ENCODE measurements at places on chromosomes 1 and 21.

DNA sequence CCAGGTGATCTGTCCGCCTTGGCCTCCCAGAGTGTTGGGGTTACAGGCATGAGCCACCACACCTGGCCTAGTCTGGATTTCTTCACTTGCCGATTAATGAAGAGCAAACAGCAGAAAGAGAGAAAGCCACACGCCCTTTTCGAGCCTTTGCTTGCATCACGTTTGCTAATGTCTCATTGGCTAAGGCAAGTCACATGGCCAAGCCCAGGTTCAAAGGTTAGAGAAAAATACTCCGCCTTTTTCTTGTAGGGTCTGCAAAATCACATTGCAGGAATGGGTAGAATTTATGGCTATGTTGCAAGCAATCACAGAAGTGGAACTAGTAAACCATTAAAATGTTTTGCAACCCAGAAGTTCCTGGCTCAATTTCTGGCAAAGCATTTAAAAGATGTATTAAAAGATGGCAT is 26.8 kb upstream of the BACH1 start:
- no peak for DNase-seq

DNA sequence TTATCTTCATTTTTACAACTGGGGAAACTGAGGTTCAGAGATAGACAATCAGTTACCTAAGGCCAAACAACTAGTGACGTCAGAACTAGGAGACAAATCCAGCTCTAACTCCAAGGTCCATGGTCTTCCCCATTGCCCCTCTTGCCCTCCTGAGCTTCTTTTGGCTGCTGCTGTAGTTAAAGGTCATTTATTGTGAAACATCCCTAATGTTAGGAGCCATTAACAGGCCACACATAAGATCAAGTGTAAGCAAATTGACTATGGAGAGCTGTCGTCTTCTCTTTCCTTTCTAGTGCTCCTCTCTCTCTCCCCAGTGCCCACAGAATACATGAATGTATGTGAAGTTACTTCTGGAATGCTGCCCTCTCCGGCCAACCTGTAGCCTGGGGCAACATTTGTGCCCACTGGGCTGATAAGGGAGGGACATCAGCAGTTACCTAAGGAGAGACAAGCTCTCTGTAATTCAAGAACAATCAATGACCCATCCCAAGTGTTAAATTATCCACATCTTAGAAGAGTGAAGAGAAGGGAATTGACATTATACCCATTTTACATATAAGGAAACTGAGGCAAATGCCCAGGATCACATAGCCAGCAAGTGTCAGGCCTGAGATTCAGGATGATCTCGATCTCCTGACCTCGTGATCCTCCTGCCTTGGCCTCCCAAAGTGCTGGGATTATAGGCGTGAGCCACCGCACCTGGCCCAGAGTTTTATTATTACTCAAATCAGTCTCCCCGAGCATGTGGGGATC is 40.1 kb downstream of the PTAFR start:
- no peak for DNase-seq

DNA sequence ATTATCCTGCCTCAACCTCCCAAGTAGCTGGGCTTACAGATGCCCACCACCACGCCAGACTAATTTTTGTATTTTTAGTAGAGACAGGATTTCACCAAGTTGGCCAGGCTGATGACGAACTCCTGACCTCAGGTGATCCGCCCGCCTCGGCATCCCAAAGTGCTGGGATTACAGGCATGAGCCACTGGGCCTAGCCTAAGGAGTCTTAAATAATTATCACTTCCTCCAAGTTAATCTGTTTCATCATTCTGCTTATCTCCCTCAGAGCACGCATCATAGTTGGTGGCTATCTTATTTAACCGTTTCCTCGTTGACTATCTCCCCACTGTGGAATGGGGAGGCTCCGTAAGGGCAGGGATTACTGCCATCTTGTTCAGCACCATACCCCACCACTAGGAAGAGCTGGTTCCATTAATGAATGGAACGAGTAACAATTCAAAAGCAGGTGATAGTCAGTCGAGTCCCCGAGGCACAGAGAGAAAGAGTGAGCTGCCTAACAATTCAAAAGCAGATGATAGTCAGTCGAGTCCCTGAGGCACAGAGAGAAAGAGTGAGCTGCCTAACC is 52.7 kb downstream of the GLUL start:
- DNase-seq, result no peak

DNA sequence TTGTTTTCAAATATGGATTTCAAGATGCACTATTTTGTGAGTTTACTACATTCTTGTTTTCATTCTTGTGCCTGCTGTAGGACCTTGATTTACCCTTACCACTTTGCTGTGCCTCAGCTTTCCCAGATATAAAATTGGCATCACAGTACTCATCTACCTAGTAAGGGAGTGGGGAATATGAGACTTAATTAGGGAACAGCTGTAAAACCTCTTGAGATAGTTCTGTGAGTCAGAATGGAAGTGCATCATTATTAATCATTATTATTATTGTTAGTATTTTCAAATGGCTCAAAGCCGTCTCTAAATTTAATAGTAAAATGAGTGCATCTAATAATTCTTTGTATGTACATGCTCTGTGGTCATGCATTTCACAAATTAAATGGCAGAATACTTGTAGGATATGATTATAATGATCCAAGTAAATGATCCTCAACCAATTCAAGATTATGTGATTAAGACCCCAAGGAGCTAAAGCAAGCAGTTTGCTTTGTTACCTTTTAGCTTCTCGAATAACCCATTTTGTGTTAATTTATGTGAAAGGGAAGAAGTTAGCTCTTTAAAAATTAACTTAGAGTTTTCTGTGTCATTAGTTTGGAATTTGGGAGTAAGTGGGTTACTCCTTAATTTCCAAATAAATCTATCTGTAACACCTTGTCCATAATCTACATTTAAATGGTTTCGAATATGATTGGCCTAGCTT is 155.4 kb downstream of the NFIA start:
- DNase-seq, result no peak

GRCh38 chr1:59999746-60000145 is 73.2 kb upstream of the CYP2J2 start:
- no peak for DNase-seq

DNA sequence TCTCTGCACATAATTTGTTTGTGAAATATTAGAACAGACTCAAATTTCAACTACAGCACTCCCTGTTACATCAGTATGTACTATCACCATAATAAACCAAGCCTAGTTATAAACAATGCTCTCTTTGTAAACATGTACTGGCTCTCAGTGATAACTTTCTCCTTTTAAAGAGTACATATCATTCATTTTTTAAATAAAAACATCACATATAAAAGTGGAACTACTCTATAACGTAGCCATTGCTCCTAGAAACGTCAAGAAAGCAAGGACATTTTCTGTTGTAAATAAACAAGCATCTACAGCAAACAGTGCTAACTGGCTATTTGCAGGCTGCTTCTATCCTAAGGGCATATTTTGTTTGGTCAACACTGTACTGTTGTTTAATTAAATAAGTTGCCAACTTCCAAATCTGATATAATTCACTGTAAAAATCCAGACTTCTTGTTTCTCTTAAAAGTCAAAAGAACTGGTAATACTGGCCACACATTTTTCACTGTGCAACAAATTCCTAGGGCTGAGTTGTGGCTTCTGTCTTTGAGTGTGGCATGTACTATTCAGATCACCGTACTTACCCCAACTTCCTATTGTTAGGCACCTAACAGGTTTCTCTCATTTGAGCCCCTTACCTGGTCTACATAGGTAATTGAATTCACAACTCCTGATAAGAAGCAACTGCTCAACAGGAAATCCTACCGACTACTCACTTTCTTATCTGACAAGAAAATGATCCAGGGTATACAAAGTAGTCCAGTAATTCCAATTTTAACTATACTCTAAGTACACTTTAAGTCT is 111.9 kb downstream of the DENND1B start:
- DNase-seq, result no peak

DNA sequence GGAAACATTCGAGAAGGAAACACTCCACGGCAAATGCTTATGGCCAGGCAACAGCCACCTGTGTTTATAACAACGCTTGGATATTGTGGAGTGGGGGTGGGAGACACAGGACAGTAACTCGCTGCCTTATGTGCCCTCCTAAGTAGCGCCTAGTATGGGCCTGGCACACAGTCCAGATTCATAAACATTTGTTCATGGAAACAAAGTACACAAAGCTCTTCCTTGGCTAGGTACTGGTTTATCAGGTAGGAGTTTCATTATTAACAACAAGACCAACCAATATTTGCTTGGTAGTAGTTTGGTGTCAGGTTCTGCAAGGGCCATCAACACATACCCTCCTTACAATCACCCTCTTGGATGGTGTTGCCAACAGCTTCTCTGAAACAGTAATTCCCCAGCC is 23.4 kb downstream of the TMCO4 start:
- no peak for DNase-seq

DNA sequence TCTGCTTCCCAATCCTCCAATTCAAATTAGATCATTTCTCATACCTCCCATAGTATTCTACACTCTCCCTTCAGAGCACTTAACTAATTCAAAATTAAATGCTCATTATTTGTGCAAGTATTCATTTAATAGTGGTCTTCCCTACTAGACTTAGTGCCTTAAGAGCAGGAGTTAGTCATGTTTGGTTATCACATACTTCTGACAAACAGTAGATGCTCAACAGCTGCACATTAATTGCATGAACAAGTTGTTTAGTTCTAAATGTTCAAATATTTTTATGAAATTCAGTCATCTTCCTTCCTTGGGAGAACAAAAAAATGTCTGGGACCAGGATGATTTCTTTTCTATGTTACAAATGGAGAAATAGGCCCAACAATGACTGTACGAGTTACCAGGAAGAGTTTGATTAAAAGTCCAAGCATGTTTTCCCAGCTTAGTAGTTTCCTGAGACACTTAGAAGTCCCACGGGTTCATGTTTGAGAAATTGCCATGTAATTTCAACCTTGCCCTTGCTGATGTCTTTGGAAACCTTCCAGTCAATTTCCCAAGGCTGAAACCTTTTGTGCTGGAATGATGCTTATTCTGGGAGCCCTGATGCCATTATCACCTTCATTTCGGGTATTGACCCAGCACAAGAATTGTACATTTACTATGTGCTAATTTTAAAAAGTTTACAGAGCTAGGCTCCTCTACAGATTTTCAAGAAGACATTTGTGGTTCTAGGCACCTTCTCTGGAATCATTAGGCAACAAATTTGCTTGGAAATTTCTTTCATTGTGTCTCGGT is 437.9 kb upstream of the PLXNA2 start:
- no peak for DNase-seq

- DNase-seq, result no peak
Observed at GRCh38 chr1:157044326-157044725, 1.2 kb downstream of the ARHGEF11 start.

DNA sequence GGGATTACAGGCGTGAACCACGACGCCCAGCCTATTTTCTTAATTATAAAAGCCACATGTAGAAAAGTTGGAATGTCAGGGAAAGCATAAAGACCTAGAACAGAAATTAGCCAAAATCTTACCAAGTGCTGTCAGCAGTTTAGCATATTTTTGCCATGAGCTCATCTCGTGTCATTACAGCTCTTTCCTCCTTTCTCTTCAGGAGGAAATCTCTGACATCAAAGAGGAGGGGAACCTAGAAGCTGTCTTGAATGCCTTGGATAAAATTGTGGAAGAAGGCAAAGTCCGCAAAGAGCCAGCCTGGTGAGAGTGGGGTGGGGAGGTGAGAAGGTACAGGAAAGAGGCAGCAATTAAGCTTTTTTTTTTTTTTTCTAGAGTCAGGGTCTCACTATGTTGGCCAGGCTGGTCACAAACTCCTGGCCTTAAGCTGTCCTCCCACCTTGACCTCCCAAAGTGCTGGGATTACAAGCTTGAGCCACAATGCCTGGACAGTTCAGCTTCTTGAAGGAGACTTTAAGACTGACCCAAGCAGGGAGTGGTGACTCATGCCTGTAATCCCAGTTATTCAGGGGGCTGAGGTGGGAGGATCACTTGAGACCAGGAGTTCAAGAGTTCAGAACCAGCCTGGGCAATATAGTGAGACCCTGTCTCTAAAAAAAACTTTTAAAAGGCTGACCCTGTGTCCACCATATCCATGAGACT is 8.4 kb upstream of the BGLAP start:
- DNase-seq, result no peak

DNA sequence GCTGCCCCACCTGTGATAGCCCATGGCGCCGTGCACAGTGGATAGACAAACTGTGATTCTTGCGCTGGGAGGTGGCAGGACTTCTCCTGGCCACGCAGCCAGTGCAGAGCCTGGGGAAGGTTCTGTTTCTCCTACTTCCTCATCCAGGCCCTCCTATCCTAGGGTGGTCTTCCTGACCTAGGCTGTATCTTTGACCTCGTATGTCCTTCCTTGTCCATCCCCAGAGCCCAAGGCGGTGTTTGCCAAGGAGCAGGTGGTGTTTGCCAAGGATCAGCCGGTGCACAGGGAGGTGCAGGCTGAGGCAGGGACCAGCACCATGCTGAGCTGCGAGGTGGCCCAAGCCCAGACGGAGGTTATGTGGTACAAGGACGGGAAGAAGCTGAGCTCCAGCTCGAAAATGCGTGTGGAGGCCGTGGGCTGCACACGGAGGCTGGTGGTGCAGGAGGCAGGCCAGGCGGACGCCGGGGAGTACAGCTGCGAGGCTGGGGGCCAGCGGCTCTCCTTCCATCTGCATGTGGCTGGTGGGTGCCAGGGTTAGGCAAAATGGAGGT is 63.9 kb downstream of the OBSCN start:
- no peak for DNase-seq

- DNase-seq, result no peak
Observed at GRCh38 chr1:24381256-24381655, 32.3 kb downstream of the STPG1 start.

DNA sequence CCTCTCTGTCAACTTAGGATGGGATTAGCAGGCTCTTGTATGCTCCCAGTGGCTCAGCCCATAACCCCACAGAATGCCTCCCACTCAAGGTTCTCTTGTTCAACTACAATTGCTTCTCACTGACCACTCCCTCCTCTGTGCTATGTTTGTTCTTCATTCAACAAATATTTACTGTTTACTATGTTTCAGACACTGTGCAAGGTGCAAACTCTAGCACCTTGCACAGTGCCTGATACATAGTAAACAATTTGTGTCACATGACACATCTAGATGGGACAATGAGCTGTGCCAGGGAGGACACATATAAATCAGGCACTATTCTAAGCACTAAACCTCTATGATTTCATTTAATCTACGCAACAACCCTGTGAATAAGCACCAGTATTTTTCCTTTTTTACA is 15.4 kb downstream of the ATP1A2 start:
- DNase-seq, result no peak

All from H1 (cell line).